ENCODE measurements at places on chromosomes 3 and 15.

GRCh38 chr3:185912512-185912911 lies 25.3 kb downstream of the TRA2B start:
- no peak for DNase-seq

DNA sequence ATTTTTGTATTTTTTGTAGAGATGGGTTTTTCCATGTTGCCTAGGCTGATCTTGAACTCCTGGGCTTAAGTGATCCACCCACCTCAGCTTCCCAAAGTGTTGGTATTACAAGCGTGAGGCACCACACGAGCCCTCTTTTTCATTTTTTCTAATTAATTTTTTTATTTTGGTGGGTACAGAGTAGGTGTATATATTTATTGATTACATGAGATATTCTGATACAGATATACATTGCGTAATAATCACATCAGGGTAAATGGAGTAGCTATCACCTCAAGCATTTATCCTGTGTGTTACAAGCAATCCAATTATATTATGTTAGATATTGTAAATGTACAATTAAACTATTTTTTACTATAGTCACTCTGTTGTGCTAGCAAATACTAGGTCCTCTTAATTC lies 66.1 kb downstream of the WDR49 start:
- no peak for DNase-seq

GRCh38 chr3:134743006-134743405 lies 52.1 kb upstream of the EPHB1 start:
- DNase-seq, result no peak

DNA sequence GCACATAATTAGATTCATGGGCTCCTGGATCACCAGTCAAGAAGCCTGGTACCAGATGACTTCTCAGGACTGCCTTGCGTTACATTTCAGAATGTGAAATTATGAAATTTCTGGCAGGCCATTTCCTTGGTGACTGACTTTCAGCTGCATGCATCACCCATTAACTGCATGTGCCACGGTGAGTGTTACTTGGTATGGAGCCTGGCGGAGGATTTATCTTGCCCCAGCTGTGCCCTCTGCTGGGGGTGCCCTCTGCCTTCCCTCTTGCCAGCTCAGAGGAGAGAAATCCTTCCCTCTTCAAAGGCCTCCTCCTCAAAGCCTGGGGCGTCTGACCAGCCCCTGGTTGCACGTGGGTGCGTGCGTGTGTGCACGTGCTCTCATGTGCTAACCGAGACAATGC lies 57.7 kb upstream of the CTSH start:
- no peak for DNase-seq

- no peak for DNase-seq
Measured at GRCh38 chr3:192848371-192849233, 69.1 kb downstream of the MB21D2 start.

DNA sequence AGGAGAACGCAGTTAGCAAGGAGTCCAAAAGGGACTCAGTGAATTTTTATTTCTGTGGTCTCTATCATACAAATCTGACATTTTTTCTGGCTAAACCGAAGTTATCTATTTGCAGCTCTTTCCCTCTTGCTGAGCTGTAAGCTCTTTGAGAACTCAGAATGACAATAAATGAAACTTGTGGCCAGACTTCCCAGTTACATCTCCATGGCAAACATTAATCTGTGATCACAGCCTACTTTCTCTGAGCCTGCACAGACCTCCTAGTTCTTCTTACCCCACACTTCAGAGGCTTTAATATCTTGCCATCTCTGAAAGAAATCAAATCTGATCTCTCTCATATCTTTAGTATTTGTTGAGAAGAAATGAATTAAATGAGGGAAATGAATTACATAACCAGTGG lies 58.0 kb downstream of the PLD1 start:
- no peak for DNase-seq

GRCh38 chr3:120797857-120798256 lies 55.3 kb downstream of the GTF2E1 start:
- DNase-seq, result no peak

GRCh38 chr3:116630494-116630893 lies 79.1 kb upstream of the TUSC7 start:
- no peak for DNase-seq

GRCh38 chr3:159818399-159818798 lies 170.2 kb upstream of the IL12A start:
- DNase-seq, result no peak

DNA sequence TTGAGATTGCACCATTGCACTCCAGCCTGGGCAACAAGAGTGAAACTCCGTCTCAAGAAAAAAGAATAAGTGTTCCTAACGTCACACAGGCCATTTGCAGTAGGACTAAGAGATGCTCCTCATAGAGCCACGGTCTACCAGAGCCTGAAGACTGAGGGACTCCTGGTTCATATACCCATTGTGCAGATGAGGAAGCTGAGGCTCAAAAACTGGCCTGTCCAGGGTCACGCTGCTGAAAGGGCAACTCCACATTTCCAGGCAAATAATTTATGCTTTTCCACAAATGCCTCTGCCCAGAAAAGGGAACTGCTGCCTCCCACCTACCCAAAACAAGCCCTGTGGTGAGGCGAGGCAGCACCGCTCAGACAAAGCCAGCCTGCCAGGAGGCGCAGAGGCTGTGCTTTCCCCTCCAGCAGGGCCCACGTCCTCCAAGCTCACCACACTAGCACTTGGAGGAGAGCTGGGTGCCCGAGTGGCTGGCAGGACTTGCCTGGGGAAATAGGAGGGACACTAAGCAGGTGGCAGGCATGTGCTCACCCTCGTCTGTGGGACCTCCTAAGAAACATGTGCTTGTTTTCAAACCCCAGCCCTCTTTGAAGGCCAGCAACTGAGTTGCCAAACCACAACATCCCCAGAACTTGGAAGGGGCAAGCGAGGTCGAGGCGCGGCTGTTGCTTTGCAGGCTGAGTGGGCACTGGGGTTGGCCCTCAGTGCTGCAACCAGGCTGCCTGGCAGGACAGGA lies 195.6 kb downstream of the XXYLT1 start:
- DNase-seq, result no peak

DNA sequence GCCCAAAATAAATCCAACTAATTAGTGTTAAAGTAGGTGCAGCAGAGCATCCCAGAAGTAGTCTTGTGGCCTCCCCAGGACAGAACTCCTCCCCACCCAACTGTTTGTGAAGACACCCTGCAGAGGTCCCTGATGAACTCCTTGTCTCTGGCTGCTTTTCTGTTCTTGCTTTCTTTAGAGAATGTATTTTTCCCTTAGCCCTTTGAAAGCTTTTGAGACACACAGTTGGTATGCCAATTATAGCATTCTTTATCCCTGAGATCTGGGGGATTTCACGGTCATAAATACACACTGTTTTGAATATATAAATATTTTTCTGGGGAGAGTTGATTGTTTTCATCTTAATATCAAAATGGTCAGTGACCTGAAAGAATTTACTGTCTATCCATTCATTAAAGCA lies 9.8 kb downstream of the TFG start:
- DNase-seq, result no peak

Measured in amniotic stem cell (primary cell).